ENCODE measurements at places on chromosomes 4 and X.

- DNase-seq = no peak
Observed at GRCh38 chr4:181982437-181982836, 260.8 kb upstream of the TENM3 start.

GRCh38 chr4:185093603-185094002 is 49.5 kb upstream of the SLC25A4 start:
- no peak for DNase-seq

DNA sequence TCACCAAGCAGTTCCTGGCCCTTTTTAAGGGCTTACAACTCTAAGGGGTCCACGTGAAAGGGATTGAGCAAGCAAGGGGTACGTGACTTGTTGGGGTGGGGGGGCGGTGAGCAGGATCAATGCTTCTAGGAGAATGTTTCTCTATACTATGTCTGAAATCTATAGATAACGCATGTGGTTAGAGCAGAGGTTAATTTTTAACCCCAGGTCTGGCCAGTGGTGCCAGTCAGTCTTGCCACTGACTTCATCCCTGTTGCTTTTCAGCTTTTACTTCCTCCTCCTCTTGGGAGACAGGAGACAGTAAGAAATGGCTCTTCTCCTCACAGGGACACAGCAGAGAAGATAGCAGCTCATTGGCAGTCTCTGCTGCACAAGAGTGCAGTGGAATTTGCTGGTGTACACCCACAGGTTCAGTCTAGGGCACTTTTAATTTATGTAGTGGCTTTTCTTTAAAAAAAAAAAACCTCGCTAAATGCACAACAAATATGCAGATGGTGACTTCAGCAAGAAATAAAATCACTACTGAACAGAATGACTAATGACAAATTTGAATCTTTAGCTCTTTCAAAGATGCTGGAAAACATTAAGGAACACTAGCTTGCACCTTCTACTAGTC is 190.5 kb downstream of the CCNG2 start:
- DNase-seq = no peak

DNA sequence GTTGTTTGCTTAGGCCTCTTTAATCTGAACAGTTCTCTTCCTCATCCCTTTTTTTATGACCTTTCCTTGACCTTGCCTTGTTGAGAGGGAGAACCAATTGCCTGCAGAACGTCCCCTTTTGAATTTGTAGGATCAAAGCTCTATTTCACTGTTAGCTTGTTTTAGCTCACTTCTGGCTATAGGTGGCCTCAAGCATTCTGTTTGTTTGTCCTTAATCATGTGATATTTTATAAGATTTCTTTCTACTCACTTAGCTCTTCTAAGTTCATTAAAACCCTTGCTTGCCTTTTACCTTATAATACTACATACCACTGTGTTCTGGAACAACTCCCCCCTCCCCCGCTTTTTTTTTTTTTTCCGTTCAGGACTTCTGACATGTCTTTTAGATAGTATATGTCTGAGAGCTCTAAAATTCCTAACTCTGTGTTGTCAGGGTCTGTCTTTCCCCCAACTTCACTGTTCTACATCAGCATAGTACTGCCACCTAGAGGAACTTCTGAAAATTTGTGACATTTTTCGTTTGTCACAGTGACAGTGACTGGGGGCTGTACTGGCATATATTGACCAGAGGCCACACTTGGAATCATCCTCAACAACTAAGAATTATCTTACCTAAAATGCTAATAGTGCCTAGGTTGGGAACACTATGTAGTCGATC is 128.5 kb downstream of the LARP7 start:
- DNase-seq = no peak

GRCh38 chr4:47372561-47372960 is 90.9 kb downstream of the COMMD8 start:
- no peak for DNase-seq

GRCh38 chr4:128737098-128737513 is 72.4 kb upstream of the JADE1 start:
- no peak for DNase-seq

GRCh38 chr4:7800410-7800809 is 139.3 kb downstream of the AFAP1 start:
- no peak for DNase-seq

DNA sequence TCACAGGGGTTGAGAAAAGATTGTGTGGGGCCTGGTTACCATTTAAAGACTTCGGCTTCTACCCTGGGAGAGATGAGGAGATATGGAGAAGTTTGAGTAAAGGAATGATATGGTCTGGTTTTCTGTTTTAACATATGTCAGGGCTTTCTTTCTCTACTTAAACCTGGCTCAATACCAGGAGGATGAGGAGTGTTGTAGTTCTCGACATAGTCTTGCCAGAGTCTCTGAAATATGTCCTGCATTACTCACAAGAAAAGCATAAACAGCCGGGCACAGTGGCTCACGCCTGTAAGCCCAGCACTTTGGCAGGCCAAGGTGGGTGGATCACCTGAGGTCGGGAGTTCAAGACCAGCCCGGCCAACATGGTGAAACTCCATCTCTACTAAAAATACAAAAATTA is 16.4 kb upstream of the ACE2 start:
- no peak for DNase-seq

DNA sequence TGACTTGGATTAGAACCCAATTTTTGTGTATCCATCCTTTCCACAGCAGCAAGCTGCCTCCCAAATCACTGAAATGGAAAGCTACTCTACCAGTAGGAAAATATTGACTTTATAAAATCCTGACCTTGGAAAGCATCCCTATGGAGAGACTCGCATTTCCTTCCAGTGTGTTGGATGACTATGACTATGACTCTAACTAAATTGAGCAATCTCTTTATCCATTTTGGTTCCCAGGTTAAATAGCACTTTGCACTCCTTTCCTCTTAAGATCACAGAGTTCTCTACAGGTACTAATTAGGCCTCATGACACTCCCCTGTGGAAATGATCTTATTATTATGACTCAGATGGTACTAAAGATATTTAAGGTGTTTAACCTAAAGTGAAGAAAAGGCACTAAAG is 431.8 kb downstream of the PPARGC1A start:
- DNase-seq = no peak

GRCh38 chr4:170271723-170272122 is 182.0 kb upstream of the AADAT start:
- DNase-seq = no peak

DNA sequence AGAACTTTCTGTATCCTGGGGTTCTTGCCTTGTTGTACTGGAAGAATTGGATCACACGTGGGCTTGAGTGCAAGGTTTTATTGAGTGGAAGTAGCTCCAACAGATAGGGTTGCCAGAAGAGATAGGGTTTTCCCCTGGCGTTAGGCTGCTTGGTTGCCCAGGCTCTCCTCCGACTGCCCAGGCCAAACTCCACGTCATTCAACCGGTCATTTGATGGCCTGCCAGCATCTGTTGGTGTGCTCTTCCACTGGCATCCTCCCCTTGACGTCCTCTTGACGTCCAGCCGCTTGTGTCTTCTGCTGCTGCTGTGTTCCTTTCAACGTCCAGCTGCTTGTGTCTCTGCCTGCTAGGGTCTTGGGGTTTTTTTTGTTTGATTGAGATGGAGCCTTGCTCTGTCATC is 340.3 kb upstream of the ZCCHC13 start:
- no peak for DNase-seq

- DNase-seq = no peak
Observed at GRCh38 chr4:137249112-137249511, 283.2 kb downstream of the PCDH18 start.

DNA sequence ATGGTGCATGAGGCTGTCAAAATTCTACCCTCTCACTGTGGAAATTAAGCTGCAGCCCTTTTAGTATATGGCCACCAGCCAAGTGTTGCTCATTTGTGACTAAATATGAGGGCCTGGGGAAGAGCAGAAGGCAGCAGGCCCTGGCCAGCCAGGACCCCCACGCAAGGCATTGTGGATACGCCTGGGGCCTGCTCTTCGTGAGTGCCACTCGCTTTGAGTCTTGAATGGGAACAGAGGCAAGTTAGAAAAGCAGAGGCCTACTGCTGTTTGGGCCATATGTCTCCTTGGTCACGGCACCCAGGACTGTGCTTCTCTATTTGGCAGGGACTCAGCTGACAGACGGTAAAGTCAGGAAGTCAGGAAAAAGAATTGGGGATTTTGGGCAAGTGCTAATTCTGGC is 10.9 kb downstream of the RTL5 start:
- no peak for DNase-seq

GRCh38 chr4:83320548-83320947 is 14.1 kb downstream of the HPSE start:
- no peak for DNase-seq

GRCh38 chr4:2417765-2418649 is at the start of gene ZFYVE28:
ZFYVE28 (minus strand) TSS chr4:2418645; CDS start chr4:2418323, 322 bp downstream.
- DNase-seq = no peak

DNA sequence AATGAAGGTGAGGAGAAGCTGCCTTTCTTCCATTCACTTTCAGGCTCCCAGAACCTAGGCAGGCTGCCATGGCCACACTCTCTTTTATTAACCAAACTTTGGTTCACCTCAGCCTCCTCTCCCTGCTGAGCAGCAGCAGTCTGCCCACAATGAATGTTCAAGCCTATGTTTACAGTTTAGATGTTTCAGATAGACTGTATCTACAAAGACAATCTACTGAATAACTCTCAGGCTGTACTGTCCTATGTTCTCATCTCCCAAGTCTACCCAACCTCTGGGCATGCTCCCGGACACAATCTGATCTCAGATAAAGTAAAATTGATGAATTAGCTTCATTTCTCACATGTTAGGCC is 59.2 kb upstream of the TMEM164 start:
- no peak for DNase-seq

GRCh38 chr4:7677086-7677485 is 242.4 kb upstream of the PSAPL1 start:
- DNase-seq = no peak

GRCh38 chr4:55549888-55550287 is 3.2 kb upstream of the CLOCK start:
- no peak for DNase-seq

DNA sequence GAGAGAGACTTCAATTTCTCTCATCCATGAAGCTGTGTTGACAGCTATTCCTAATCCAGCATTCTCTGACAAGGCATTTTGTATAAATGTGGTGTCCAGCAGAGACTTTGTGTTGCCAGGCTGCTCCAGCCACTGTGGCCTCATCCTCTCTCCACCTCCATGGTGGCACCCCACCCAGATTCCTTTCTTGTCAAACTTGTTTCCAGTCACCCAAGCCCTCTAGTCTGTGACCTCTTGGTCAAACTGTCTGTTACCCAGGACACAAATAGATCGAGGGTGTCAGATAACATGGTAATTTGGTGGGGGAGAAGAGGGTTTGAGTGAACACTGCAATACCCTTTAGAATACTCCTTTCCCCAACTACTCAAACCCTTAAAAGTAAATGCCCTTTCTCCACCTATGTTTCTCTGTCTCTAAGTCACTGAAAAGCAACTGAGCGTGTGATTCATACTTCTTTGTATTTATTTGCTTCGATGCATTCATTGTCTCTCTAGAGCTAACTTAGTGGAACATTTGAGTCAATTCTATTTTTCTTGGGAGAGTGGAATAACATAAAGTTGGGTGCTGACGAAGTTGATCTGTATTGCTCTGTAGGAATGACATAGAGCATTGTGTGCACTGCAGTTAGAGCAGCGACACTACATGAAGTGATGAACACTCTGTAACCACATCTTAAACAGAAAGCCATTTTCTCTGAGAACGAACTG is 13.7 kb downstream of the PITX2 start:
- no peak for DNase-seq

- DNase-seq = no peak
Observed at GRCh38 chrX:39247536-39247935, 446.3 kb downstream of the MID1IP1 start.

GRCh38 chr4:150297861-150298474 is 219.7 kb downstream of the DCLK2 start:
- DNase-seq = no peak

GRCh38 chr4:61375301-61375700 is 175.2 kb downstream of the ADGRL3 start:
- no peak for DNase-seq

Data from stimulated activated CD8-positive, alpha-beta memory T cell treated with anti-CD3 and anti-CD28 coated beads, Interleukin-15, amount 100 ng/mL, for 24 hours (primary cell).